ENCODE measurements at places on chromosomes 4 and X.

GRCh38 chrX:38055170-38055847 is 49.0 kb downstream of the SYTL5 start:
- DNase-seq, result peak; percentile 57

DNA sequence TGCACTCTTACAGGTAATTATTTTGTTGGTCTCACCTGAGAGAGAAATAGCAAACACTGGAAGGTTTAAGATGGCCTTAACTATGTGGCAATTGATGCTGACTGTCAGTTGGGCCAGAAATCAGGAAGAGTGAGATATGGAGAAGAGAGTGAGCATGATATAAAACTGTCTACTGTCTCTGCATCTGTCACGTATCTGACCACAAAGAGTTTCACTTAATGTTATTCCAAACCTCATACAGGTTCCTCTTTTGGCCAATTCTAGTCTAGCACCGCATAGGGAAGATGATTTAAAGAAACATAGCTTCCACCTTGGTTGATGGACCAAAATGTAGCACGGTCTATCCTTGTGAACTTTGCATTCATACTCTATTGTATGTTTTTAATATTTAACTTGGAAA is 381.0 kb upstream of the BOD1L1 start:
- no peak for DNase-seq

- DNase-seq, result peak; percentile 50
These were observed 220.9 kb downstream of the SLC7A11 start for GRCh38 chr4:138021139-138021830.

- DNase-seq, result no peak
These were observed 71.3 kb downstream of the ABCB7 start for GRCh38 chrX:75084757-75085156.

DNA sequence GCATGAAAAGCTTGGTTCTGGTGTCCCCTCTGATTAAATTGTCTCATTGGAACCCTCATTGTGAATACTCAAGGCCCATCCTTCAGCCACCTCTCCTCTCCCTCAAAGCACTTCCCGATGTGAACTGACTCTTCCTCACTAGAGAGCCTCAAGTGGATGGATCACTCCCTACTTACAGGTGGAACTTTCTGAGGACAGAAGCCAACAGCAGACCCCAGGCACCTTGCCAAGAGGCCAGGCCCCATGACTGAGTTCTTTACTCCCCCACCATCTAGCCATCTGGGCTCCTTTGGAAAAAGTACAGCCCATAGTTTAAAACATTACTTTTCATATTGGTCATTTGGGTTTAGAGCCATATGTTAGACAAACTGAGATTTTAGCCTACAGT is 224.1 kb downstream of the SHROOM3 start:
- no peak for DNase-seq

- DNase-seq, result no peak
These were observed 332.0 kb downstream of the NKX6-1 start for GRCh38 chr4:84167093-84167492.

Measured in stomach (tissue), 19 donors.